Fibroblast of villous mesenchyme (primary cell): ENCODE measurements at places on chromosomes 12 and 14. TPM values are rescaled to one million over a fixed set of nuclear protein-coding genes. Genes with fewer than 3 reads are reported as not detected.

The GPR135 gene
- 3.9 and 6.5 TPM in 2 replicates for total RNA-seq

The CLEC6A gene
- total RNA-seq: not detected in 2 replicates

The TSPAN9 gene
- 41.6 and 76.0 TPM in 2 replicates for total RNA-seq

The KRT83 gene
- not detected in 2 replicates for total RNA-seq

The CEP290 gene
- total RNA-seq: 20.3 and 20.7 TPM in 2 replicates

The P2RX2 gene
- not detected in 2 replicates for total RNA-seq

The EPS8 gene
- total RNA-seq: 79.9 and 100 TPM in 2 replicates
